Naive thymus-derived CD8-positive, alpha-beta T cell (primary cell): ENCODE measurements at places on chromosomes 12 and 14. TPM values are rescaled to one million over a fixed set of nuclear protein-coding genes. Genes with fewer than 3 reads are reported as not detected.

C12orf50 gene
- not detected for polyA plus RNA-seq

- DNase-seq = no peak
Observed at GRCh38 chr12:57894399-57895292, 46.7 kb upstream of the ATP23 start.

FOXA1 gene
- polyA plus RNA-seq = not detected

- no peak for DNase-seq
Observed at GRCh38 chr12:111166779-111167540, 201.9 kb downstream of the PHETA1 start.

NANOG gene
- polyA plus RNA-seq = 0.02 TPM

ATP5F1B gene
- 724 TPM for polyA plus RNA-seq

DNA sequence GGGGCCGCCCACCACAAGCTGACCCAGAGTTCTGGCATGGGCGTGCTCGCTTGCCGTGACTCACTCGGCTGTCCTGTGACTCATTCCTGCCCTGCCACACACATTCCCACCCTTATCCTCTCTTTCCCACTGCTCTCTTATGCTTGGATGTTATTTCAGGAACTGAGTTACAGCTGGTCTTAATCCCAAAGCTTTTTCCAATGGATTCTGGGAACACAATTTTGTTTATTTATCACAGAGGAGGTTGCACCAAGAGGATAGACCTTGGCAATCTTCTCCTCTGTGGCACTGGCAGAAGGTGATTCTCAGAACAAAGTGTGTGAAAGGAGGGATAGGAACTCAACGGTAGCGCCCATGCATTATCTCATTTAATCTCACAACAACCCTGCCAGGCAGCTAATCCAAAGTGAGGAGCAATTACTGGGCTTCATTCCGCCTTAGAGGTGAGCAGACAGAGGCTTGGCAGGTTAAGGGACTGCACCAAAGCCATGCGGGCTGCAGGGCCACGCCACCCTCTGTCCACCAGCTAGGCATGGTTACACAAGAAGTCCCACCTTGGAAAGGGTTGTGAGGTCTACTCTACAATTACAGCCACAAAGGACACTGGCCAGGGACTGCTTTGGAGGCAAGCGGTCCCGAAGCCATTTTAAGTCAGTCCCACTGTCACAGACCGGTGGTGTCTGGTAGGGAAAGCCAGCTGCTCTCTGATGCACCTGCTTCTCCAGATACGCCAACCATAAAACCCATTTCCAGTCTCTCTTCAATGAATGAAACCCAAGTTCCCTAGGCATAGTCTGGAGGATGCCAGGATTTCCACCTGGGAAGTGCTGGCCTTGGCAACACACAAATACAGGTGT lies 32.9 kb downstream of the SYNE3 start:
- DNase-seq = no peak

- no peak for DNase-seq
Observed at GRCh38 chr14:52069307-52070050, 620 bp upstream of the NID2 start.

ALG10 gene
- polyA plus RNA-seq = 2.9 TPM

DNA sequence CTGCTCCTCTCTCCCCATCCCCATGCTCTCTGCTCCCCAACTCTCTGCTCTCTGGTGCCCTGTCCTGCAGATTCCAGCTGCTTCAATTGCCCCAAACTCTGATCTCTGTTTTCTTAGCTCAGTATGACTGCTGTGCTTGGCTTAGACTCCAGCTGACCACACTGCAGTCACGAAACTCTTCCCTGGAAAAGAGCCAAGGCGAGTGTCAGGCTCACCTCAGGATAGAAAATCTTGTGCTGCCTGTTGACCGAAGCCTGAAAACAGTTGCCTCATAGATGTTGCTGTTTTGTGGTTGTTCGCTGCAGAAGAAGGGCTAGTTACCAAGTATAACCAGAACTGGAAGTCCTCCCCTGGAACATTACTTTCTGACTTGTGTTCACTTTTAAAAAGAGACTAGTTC lies 6.7 kb upstream of the STON2 start:
- no peak for DNase-seq

FAM90A1 gene
- not detected for polyA plus RNA-seq

GRCh38 chr12:46660276-46660675 lies 165.5 kb downstream of the SLC38A4 start:
- no peak for DNase-seq

NACA gene
- 1,344 TPM for polyA plus RNA-seq

- DNase-seq = no peak
Observed at GRCh38 chr14:104424406-104425072, 155.0 kb upstream of the C14orf180 start.

- DNase-seq = no peak
Observed at GRCh38 chr12:22321018-22321605, 13.4 kb downstream of the ST8SIA1 start.

GRCh38 chr14:67765192-67765834 lies 51.1 kb downstream of the ZFYVE26 start:
- no peak for DNase-seq

DNAJC22 gene
- polyA plus RNA-seq = not detected

DNA sequence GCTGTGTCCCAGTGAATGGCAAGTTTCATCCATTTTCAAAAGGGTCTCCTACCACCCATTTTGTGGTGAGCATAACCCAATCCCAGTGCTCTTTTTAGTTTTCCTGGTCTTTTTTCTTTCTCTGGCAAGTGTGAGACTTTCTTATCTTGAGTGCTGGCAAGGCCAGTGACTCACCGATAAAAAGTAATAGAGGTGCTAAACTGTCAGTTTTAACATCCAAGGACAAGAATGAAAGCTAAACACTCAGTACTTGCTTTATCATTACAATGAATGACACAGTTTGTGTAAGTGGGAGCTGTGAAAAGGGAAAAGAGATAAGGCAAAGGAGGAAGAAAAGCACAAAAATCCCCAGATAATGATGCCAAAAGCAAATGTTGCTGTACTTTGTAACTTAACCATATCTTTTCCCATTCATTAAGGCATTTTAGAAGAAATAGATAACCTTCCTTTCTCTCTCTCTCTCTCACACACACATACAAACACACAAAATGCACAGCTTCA lies 4.9 kb upstream of the LRIG3 start:
- DNase-seq = no peak

DNA sequence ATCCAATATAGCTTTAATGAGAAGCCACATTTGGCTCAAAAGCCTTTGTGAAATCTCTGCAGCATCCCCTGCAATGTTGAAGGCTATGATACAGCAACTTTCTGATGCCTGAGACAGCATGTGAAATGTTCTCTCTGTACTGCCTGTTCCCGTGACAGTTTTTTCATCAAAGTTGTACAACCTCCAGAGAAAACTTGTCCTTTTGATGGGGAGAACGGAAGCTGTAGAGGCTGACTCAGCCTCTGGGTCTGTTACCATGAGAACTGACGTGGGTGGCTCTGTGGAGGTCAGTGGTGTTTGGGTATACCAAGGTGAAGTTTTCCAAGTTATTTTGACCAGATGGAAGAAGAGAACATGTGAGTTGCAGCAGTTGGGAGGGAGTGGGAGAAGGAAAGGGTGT lies 17.0 kb downstream of the SLC4A8 start:
- no peak for DNase-seq

DNA sequence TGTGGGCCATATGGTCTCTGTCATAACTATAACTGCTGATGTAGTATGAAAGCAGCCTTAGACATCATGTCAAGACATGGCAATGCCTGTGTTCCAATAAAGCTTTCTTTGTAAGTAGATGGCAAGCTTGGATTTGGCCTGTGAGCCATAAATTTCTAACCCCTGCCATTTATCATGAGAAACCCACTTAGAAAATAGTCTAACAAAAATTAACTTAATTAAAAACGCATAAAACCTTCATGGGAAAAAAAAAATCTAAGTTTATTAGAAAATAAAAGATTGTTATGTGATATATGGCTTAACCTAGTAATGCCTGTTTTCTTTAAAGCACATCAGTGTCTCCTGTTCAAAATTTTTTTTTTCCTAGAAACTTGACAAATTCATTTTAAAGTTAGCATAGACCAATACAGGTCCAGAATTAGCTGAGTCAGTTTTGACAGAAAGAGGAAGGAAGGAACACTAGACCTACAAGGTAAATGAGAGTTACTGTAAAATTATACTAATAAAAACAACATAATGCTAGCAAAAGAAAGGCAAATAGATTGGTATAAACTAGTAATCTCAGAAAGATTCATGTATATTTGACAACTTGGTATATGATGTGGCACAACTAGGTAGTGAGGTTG lies 68.2 kb downstream of the USP15 start:
- DNase-seq = no peak

- peak; percentile 42 for DNase-seq
Observed at GRCh38 chr12:122227341-122227740, 1.5 kb upstream of the DIABLO start.

- peak; percentile 44 for DNase-seq
Observed at GRCh38 chr12:106919910-106920544, 35.7 kb upstream of the TMEM263 start.

GRCh38 chr12:8501720-8502119 lies 11.6 kb upstream of the CLEC4D start:
- no peak for DNase-seq

- DNase-seq = no peak
Observed at GRCh38 chr12:6548556-6548955, 7.3 kb downstream of the IFFO1 start.

PIWIL1 gene
- polyA plus RNA-seq = not detected

GRCh38 chr14:45253754-45254310 lies 830 bp upstream of the MIS18BP1 start:
- DNase-seq = no peak

- no peak for DNase-seq
Observed at GRCh38 chr12:2273288-2273687, 220.5 kb downstream of the CACNA1C start.

DNA sequence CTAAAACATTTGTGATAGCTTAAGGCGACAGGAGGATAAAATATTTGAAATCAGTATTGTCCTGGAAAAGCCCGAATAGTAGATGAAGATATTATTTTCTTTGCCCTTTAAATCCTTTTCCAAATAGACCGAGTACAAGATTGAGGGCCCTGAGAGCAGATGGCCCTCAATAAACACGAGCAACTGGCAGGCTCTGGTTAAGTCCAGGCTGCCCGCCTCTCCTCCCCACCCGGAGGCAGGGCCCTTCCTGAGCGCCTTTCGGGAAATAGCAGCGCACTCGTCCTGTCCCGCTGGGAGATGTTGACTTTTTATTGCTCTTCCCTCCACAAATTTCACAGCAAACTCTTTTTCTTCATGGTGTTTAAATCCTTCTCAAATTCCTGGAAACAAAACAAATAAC lies 50.8 kb upstream of the MAX start:
- no peak for DNase-seq

HEATR5A gene
- 5.5 TPM for polyA plus RNA-seq

- DNase-seq = no peak
Observed at GRCh38 chr12:10339053-10339840, 31.6 kb downstream of the KLRD1 start.

AKAP5 gene
- 0.05 TPM for polyA plus RNA-seq

- DNase-seq = no peak
Observed at GRCh38 chr14:104938436-104938835, 13.8 kb downstream of the PLD4 start.

KLRG1 gene
- polyA plus RNA-seq = 237 TPM

DNA sequence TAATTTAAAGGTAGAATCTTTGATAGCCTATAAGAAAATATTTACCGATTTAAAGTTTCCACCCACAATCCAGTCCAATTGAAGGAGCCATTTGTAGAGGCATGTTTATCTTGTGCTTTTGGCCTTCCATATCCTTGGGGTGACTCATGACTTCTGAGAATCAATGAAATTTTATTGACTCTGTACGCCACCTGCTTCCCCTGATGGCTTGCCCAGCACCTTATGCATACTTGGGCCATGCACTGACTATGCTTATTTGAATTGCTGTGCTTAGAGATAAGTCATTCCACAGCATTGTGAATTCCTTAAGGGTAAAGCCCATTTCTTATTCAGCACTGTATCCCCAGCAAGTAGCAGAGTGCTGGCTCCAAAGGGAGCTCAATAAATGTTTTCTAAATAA lies 954.8 kb upstream of the SEL1L start:
- DNase-seq = no peak

NT5DC3 gene
- polyA plus RNA-seq = 0.33 TPM

GRCh38 chr12:67609226-67609870 lies 39.2 kb upstream of the DYRK2 start:
- no peak for DNase-seq

DNA sequence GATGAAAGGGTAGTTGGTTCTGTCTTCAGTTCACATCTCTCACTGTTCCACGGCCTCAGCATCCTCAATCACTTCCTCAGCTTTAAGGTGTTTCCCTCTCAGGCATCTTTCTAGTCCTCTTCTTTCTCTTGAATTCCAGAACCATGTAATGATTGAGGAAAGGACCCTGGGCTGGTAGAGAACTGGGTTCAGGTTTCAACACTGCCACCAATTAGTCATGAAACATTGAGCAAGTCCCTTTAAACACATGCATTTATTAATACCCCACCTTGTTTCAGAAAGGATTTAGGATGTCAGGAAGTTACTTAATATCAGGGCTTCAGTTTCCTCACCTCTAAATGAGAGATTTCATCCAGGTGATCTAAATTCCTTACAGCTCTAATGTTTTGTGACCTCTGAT lies 7.2 kb downstream of the DMAC2L start:
- DNase-seq = no peak

RPL10L gene
- polyA plus RNA-seq = not detected

DNA sequence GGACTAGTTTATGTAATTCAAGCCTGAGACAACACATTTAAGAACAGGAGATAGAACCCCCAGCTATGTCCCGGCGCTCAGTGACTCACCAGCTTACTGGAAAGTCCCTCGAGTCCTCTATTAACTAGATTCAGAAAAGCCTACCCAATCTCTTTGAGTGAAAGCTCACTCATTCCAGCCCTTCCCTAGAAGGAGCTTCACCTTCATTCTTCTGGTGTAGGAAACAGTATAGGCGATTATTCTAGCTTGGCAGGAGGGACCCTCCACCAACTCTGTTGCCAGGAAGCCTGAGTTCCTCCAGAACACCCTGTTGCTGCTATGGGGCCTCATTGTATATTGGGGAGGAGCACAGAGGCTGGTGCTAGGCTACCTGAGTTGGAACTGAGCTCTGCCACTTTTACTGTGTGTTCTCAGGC lies 57.2 kb upstream of the AEBP2 start:
- DNase-seq = no peak

GRCh38 chr12:92136026-92136730 lies 9.5 kb downstream of the BTG1 start:
- DNase-seq = no peak

PRH2 gene
- not detected for polyA plus RNA-seq

KLRC2 gene
- 25.0 TPM for polyA plus RNA-seq

GRCh38 chr12:42568952-42569915 lies 20.3 kb downstream of the PRICKLE1 start:
- DNase-seq = no peak

PRIMA1 gene
- polyA plus RNA-seq = not detected

DNA sequence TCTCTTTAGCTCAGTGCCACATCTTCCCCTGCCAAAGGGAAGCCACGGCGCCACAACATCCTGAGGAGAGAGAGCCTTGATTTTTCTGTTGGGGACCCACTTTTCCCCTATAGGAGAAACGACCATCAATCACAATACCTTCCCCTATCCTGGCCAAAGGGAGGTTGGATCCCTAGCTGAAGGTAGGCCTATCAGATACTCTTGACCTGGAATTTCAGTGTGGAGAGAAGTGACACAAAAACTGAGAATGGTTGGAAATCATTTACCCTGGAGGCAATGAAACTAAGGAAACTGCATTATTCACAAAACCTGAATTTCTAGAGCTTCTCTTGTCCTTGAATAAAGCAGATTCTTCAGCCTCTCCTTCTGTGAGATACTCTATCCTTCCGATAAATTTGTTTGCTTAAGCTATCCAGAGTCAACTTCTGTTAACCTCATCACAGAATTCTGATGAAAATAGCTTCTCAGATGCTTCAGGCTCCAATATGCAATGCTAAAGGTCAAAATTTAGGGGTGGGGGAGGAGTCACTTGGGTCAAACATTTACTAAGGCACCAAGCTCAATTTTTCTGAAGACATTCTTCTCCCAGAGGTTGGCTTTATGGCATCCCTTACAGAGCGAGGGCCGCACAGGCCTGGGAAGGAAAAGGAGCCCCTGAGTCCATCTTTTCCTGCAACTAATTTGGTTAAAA lies 27.0 kb upstream of the DUSP6 start:
- no peak for DNase-seq
